Natural killer cell (primary cell): ENCODE measurements at places on chromosomes 3 and 15. TPM values are rescaled to one million over a fixed set of nuclear protein-coding genes. Genes with fewer than 3 reads are reported as not detected.

DNA sequence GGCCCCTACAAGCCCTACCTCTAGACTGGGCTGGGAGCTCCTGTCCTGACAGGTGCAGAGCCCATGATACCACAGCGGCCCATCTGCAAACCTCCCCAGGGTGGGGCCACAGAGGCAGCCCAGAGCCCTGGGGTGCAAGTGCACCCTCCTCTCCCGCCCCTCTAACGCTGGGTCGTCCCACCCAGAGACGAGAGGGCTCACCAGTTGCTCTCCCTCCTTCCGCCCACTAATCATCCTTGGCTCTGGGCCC lies 742 bp downstream of the TNK2 start:
- H3K27ac ChIP-seq = peak overlapping the region; percentile 97
- peak overlapping the region; percentile 62 for H3K4me3 ChIP-seq
- H3K36me3 ChIP-seq = no peaks in the 10 kb centered on the region
- DNase-seq = no peak

GRCh38 chr15:100757661-100758060 lies 122.0 kb upstream of the ALDH1A3 start:
- no peak overlapping the region for H3K4me3 ChIP-seq
- no peak overlapping the region for H3K27ac ChIP-seq
- DNase-seq = no peak
- no peaks in the 10 kb centered on the region for H3K36me3 ChIP-seq

Gene ADAM10
- total RNA-seq = 297 TPM

Gene SLCO2A1
- total RNA-seq = not detected

DNA sequence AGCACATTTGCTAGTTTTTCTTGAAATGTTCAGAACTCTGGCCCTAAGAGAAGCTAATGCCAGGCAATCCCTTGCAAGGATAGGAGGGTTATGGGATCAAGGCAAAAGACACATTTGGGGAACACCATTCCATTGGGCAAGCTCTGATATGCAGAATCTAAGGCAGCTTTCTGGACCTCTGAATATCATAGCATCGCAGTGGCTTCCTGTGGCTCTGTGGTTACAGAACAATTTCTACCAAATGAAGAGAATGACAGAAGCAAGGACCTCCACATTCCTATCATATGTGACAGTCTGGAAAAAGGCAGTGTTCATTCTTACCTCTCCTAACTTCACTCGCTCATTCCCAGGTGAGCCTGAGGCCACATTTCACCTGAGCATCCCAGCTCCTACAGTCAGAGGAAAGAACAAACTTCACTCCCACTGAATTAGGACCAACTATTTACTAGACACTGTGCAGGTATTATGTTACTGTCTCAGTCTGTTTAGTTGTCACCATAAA lies 836.1 kb upstream of the CFAP20DC start:
- H3K4me3 ChIP-seq = no peak overlapping the region
- DNase-seq = no peak
- no peaks in the 10 kb centered on the region for H3K36me3 ChIP-seq
- H3K27me3 ChIP-seq = no peaks in the 10 kb centered on the region
- H3K27ac ChIP-seq = no peak overlapping the region
- H3K4me1 ChIP-seq = peaks cover 13% of the 10 kb centered on the region
